Activated CD8-positive, alpha-beta T cell treated with anti-CD3 and anti-CD28 coated beads, Interleukin-2, amount 10 ng/mL, durations not matched to agents 7 days and 5 days (primary cell): ENCODE measurements at places on chromosomes 1 and 21. TPM values are rescaled to one million over a fixed set of nuclear protein-coding genes. Genes with fewer than 3 reads are reported as not detected.

The KRTAP19-1 gene
- not detected for total RNA-seq

The CTSS gene
- 65.8 TPM for total RNA-seq

- peaks cover 12% of the 10 kb centered on the region for H3K36me3 ChIP-seq
- no peak for DNase-seq
- peaks cover 5% of the 10 kb centered on the region for H3K27me3 ChIP-seq
- H3K4me1 ChIP-seq = peaks cover 20% of the 10 kb centered on the region
- H3K4me3 ChIP-seq = no peak overlapping the region
Measured at GRCh38 chr1:150210706-150211105, 25.2 kb downstream of the ANP32E start.

GRCh38 chr1:51736702-51737101, 119.8 kb downstream of the OSBPL9 start:
- DNase-seq = no peak
- H3K4me3 ChIP-seq = no peak overlapping the region
- peaks cover 18% of the 10 kb centered on the region for H3K4me1 ChIP-seq
- peaks cover under 1% of the 10 kb centered on the region for H3K36me3 ChIP-seq

DNA sequence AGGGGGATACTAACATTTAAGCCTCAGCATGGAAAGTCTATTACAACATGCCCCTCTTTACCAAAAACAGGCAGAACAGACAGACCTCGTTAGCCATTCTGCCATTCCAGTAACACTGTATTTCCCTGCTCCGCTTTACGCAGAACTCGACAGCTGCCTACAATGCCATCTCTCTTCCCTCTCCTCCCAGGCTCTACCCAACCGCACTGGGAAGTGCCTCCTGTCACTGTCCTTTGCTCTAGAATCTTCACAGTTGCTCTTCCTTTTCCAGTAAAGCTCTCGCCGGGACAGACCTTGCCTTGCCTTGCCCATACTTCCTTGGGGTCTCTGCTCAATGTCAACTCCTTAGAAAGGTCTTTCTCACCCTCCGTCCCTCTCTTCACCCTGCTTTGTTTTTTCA, 22.8 kb downstream of the COA6 start:
- no peak for DNase-seq
- H3K27ac ChIP-seq = no peak overlapping the region
- H3K4me3 ChIP-seq = no peak overlapping the region
- peaks cover 29% of the 10 kb centered on the region for H3K36me3 ChIP-seq

The CD34 gene
- not detected for total RNA-seq

The CNR2 gene
- total RNA-seq = 3.4 TPM

The DIO1 gene
- total RNA-seq = not detected

GRCh38 chr1:153507926-153508583, 27.7 kb downstream of the S100A6 start:
- H3K4me3 ChIP-seq = no peak overlapping the region
- no peak overlapping the region for H3K27ac ChIP-seq
- no peak for DNase-seq
- H3K27me3 ChIP-seq = peaks cover 2% of the 10 kb centered on the region

GRCh38 chr1:81809808-81810207, 9.1 kb downstream of the ADGRL2 start:
- H3K4me3 ChIP-seq = no peak overlapping the region
- H3K4me1 ChIP-seq = no peaks in the 10 kb centered on the region
- DNase-seq = no peak

GRCh38 chr1:200654660-200655059, 15.0 kb downstream of the DDX59 start:
- no peak overlapping the region for H3K4me3 ChIP-seq
- H3K4me1 ChIP-seq = peaks cover 21% of the 10 kb centered on the region
- H3K36me3 ChIP-seq = peaks cover 41% of the 10 kb centered on the region
- H3K27me3 ChIP-seq = no peaks in the 10 kb centered on the region
- no peak overlapping the region for H3K27ac ChIP-seq

The CC2D1B gene
- total RNA-seq = 53.3 TPM

GRCh38 chr21:36509973-36510664, 30.2 kb upstream of the CLDN14 start:
- no peak overlapping the region for H3K27ac ChIP-seq
- no peaks in the 10 kb centered on the region for H3K36me3 ChIP-seq
- H3K27me3 ChIP-seq = peaks cover 3% of the 10 kb centered on the region
- DNase-seq = no peak
- peaks cover 3% of the 10 kb centered on the region for H3K4me1 ChIP-seq
- no peak overlapping the region for H3K4me3 ChIP-seq

- no peak overlapping the region for H3K27ac ChIP-seq
- H3K4me1 ChIP-seq = peaks cover 10% of the 10 kb centered on the region
- peaks cover 7% of the 10 kb centered on the region for H3K36me3 ChIP-seq
- no peaks in the 10 kb centered on the region for H3K27me3 ChIP-seq
- H3K4me3 ChIP-seq = no peak overlapping the region
Measured at GRCh38 chr1:50930965-50931737, 28.9 kb downstream of the FAF1 start.

DNA sequence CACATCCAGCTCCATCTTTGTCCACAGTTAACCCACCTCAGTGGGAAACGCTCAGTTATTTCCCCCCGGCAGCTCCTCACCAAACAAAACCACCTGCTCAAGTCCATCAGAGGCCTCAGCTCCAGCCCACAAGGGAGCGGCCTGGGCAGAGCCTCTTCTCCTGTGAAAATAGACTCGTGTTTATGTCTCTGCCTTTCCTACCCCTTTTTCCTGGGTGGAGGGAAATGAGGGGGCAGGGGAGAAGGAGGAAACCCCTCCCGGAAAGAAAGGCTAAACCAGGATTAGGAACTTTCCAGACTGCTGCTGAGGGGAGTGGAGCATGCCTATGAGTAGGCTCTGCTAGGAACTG, 81.6 kb downstream of the PAX7 start:
- peaks cover 34% of the 10 kb centered on the region for H3K27me3 ChIP-seq
- H3K4me1 ChIP-seq = no peaks in the 10 kb centered on the region
- no peak overlapping the region for H3K27ac ChIP-seq

- H3K4me3 ChIP-seq = peak overlapping the region; percentile 84
- peaks cover 57% of the 10 kb centered on the region for H3K36me3 ChIP-seq
- peaks cover 92% of the 10 kb centered on the region for H3K4me1 ChIP-seq
- peak overlapping the region; percentile 92 for H3K27ac ChIP-seq
- DNase-seq = no peak
- H3K27me3 ChIP-seq = no peaks in the 10 kb centered on the region
Measured at GRCh38 chr1:40389322-40389803, 15.8 kb downstream of the SMAP2 start.

DNA sequence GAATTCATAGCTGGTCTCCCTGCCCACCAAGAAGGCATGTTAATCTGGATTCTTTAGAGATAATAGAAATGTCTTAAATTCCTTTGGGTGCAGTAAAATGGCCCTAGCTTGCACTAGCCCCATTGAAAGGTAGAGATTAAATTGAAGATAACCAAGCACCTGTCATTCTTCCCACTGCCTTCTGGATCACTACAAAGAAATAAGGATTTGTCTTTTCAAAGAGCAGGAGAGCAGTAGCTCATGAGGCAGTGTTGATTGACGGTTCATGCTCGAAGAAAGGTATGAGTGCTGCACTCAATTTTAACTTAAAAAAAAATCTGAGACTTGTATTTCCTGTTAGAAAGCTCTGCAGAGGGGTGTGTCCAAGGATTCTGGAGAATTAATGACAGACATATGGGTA, 74.9 kb upstream of the F3 start:
- H3K36me3 ChIP-seq = no peaks in the 10 kb centered on the region
- H3K4me3 ChIP-seq = no peak overlapping the region
- H3K27me3 ChIP-seq = no peaks in the 10 kb centered on the region
- H3K27ac ChIP-seq = no peak overlapping the region
- no peak for DNase-seq

- H3K36me3 ChIP-seq = peaks cover 23% of the 10 kb centered on the region
- no peak for DNase-seq
- H3K27ac ChIP-seq = no peak overlapping the region
- H3K27me3 ChIP-seq = no peaks in the 10 kb centered on the region
- peaks cover 17% of the 10 kb centered on the region for H3K4me1 ChIP-seq
- H3K4me3 ChIP-seq = no peak overlapping the region
Measured at GRCh38 chr1:244653439-244654107, 647 bp downstream of the DESI2 start.

- H3K27ac ChIP-seq = no peak overlapping the region
- DNase-seq = no peak
- H3K4me3 ChIP-seq = no peak overlapping the region
- H3K27me3 ChIP-seq = peaks cover 15% of the 10 kb centered on the region
Measured at GRCh38 chr1:117826540-117827078, 102.8 kb downstream of the GDAP2 start.

DNA sequence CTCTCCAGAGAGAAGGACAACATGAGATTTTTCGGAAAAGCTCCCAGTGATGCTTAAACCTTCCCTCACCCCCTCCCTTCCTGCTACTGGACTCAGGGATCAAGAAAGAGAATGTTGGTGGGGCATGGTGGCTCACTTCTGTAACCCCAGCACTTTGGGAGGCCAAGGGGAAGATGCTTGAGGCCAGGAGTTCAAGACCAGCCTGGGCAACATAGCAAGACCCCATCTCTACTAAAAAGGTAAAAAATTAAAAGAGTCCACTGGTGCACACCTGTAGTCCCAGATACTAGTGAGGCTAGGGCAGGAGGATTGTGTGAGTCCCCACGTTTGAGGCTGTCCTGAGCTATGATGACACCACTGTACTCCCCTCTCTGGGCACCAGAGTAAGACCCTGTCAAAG, 162.9 kb upstream of the RAB4A start:
- H3K27ac ChIP-seq = peak overlapping the region; percentile 45
- no peak for DNase-seq
- no peak overlapping the region for H3K4me3 ChIP-seq
- peaks cover 5% of the 10 kb centered on the region for H3K27me3 ChIP-seq

The ELF3 gene
- 0.42 TPM for total RNA-seq

- H3K27ac ChIP-seq = no peak overlapping the region
- peaks cover 75% of the 10 kb centered on the region for H3K36me3 ChIP-seq
- H3K4me1 ChIP-seq = peaks cover 77% of the 10 kb centered on the region
- no peak overlapping the region for H3K4me3 ChIP-seq
Measured at GRCh38 chr1:22077728-22078127, 25.2 kb downstream of the CDC42 start.

- H3K27ac ChIP-seq = no peak overlapping the region
- no peaks in the 10 kb centered on the region for H3K4me1 ChIP-seq
- no peaks in the 10 kb centered on the region for H3K27me3 ChIP-seq
- no peak for DNase-seq
Measured at GRCh38 chr1:85983316-85983715, 173.3 kb downstream of the COL24A1 start.

DNA sequence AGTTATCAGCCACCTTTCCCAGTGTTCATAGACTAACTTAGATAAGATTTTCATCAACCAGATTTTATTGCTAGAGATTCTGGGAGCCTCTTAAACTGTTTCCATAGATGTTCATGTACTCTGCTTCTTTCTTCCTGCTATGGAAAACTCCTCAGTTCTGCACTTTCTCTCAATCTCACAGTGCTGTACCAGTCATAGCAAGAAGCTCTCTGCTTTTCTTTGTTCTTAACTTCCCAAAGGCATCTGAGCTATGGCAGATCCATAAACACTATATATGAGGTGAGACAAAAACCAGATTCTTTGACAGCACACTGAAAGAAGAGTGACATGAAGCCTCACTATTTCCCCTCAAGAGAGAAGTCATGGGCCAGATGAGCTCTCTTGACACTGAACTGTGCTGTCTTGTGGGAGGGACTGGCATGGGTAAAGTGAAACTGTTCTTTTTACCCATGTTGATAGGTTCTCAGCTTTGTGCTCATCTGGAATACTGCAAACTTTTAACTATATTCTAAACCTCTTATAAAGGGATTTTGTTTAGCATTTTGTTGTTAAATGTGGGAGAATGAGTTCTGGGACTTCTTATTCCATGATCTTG, 64.2 kb upstream of the LYPLAL1 start:
- no peak for DNase-seq
- no peaks in the 10 kb centered on the region for H3K36me3 ChIP-seq
- H3K4me3 ChIP-seq = no peak overlapping the region
- H3K4me1 ChIP-seq = no peaks in the 10 kb centered on the region

DNA sequence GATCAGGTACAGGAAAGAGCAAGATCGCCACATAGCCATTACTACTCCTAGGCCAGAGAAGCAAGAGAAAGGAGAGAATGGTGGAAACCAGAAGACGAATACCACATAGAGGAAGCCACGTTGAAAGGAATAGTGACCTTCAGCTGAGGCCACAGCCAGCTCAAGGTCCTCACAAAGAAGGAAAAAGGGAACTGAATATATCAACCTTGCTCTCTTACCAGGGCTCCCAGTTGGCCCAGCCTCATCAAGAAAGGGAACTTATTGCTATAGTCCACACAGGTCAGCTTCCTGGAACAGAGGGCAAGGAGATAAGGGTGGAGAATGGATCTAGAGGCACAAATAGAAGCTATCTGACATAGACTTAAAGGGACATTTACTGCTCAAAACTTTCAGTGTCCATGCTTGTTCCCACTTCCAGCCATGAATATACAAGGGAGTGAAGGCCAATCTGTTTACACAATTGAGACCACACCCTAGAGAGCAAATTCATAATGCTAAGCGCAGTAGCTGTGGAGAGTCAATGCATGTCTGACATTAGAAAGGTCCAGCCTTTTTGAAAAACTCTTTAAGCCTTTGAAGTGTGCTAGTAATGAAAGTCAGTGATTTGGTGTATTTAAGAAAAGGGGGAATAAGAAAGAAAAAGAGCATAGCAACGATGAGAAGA, 120.7 kb upstream of the ZC3H11B start:
- H3K27ac ChIP-seq = no peak overlapping the region
- H3K4me1 ChIP-seq = no peaks in the 10 kb centered on the region
- no peak for DNase-seq

The F13B gene
- not detected for total RNA-seq

- H3K27ac ChIP-seq = no peak overlapping the region
- no peak for DNase-seq
- no peaks in the 10 kb centered on the region for H3K27me3 ChIP-seq
- H3K4me3 ChIP-seq = no peak overlapping the region
- H3K4me1 ChIP-seq = no peaks in the 10 kb centered on the region
Measured at GRCh38 chr1:196148367-196148970, 459.8 kb downstream of the KCNT2 start.

GRCh38 chr21:29299916-29300806, 1.4 kb downstream of the BACH1 start:
- DNase-seq = peak; percentile 54
- H3K4me1 ChIP-seq = peaks cover 56% of the 10 kb centered on the region
- H3K27me3 ChIP-seq = no peaks in the 10 kb centered on the region
- peaks cover 8% of the 10 kb centered on the region for H3K36me3 ChIP-seq
- peak overlapping the region; percentile 91 for H3K27ac ChIP-seq

- H3K4me1 ChIP-seq = peaks cover 68% of the 10 kb centered on the region
- no peak overlapping the region for H3K4me3 ChIP-seq
- H3K27me3 ChIP-seq = no peaks in the 10 kb centered on the region
- peaks cover 56% of the 10 kb centered on the region for H3K36me3 ChIP-seq
- H3K27ac ChIP-seq = peak overlapping the region; percentile 7
Measured at GRCh38 chr1:39394598-39394997, 96.8 kb upstream of the BMP8A start.

GRCh38 chr1:39671793-39672550, at the start of gene NT5C1A:
Gene NT5C1A (minus strand): TSS chr1:39672107. CDS start chr1:39672038, 69 bp downstream.
- peak; percentile 39 for DNase-seq
- no peak within 1 kb of the TSS for H3K27ac ChIP-seq
- H3K27me3 ChIP-seq = peaks cover 33% of the 10 kb centered on the region
- no peaks in the 10 kb centered on the region for H3K36me3 ChIP-seq
